CD4-positive, alpha-beta T cell treated with Interleukin-2 at 100 ng/mL for 4 hours (primary cell): ENCODE measurements at places on chromosomes 6 and 20.

DNA sequence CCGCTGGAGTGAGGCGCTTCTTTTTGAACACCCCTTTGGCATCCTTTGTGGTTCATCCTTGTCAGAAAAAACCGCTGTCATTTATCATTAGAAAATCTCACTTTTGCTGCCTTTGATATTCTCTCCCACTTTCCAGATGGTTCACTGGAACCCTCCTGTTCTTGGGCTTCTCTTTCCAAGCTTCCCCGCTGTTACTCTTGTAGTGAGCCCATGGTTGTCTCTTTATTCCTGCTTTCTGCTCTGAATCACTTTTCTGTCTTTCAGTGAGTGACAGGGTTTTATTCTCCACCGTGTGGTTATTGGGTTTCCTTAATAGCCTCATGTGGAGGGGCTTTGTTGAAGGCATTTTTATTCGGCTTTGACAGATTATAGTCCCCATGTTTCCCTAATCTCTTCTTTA is 117.0 kb downstream of the FARS2 start:
- DNase-seq = no peak

DNA sequence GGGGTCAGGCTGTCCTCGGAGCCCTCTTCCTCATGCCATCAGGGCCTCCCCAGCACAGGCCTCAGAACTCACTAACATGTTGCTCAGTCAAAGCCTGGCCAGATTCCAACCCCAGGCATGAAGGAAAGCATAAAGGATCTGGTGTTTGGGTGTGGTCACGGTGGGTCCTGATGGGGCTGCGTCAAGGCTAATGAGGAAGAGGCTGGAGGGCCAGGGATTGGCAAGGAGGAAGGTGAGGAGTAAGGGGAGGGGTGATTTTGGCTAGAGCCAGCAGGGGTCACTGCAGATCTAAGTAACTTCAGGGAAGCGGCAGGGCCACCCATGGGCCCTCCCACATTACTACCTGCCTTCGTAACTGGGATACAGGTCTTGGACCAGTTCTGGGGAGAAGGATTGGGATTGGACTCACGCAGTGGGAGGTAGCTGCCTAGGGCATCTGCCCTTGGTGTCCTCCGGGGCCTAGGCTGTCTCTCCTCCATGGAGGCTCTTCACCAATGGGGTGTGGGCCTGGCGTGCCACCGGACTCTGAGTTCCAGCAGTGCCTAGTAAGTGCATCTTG is 36.2 kb upstream of the MRPS18A start:
- peak; percentile 62 for DNase-seq

DNA sequence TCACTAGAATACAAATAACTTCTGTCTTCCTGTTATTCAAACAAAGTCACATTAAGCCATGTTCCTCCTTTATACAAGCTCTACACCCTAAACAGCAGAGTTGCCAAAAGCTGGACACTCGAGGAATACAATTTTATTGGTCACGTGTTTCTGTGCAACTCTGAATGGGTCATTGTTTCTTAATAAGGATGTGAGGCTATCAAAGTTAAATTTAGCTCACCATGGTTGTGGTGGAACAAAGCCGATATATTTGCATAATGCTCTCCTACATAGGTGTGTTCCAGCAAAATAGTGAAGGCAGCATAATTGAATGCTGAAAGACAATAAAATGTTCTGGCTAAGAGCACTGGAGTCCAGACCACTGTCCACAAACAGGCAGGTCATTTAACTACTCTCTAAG is 36.9 kb upstream of the CD2AP start:
- DNase-seq = no peak

DNA sequence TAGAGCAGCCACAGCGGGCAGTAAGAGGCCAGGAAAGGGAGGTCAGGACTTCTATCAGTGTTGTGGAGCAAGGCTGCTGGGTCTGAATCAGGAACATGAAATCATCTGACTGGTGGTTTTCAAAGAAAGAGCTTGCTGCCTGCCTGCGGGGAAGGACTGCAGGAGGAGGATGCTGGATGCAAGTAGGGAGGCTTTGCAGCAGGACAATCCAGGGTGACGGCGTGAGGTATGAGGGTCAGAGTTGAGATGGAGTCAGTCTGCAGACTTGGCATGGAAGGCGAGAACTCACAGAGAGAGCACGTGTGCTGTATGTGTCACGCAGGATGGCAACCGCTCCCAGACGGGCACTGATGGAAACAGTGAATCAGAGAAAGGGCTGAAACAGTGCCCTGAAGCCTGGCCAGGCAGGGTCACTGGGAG is 59.2 kb upstream of the CD93 start:
- DNase-seq = no peak

- DNase-seq = peak; percentile 44
These were observed 61.1 kb upstream of the SLC22A16 start for GRCh38 chr6:110537208-110538123.

- no peak for DNase-seq
These were observed 21.7 kb downstream of the MDFI start for GRCh38 chr6:41659935-41660334.

GRCh38 chr6:83511901-83512681 is at the start of gene PRSS35:
TSS of gene PRSS35 (plus strand) at chr6:83512534. CDS start at chr6:83523442, 10,908 bp downstream.
- no peak for DNase-seq

GRCh38 chr20:24646321-24646720 is 176.9 kb downstream of the SYNDIG1 start:
- no peak for DNase-seq

DNA sequence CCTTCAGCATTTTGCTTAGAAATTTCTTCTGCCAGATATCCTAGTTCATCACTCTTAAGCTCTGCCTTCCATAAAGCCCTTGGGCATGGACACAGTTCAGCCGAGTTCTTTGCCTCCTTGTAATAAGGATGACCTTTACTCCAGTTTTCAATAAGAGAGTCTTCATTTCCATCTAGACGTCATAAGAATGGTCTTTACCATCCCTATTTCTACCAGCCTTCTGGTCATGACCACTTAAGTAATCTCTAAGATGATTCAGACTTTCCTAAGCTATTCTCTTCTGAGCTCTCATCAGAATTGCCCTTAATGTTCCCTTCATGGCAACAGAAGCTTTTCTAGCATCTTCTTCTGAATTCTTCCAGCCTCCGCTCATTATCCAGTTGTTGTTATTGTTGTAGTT is 126.1 kb downstream of the TFAP2C start:
- DNase-seq = no peak

DNA sequence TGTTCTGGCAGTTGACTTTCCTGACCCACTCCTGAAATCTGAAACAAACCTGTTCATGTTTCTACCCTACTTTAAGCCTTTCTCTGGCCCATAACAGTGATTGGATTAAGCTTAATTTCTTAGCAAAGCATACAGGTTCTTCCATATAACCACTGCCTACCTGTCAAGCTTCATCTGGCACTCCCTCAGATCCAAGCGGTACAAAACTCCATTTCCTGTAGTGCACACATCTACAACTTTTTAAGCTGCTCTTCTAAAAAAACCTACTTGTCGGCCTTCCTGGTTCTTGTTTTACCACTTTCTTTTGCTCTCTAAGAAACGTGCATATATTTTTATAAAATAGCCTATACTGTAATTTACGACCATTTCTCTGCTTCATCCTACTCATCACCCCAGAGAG is 916 bp upstream of the PPP1R11 start:
- DNase-seq = no peak

DNA sequence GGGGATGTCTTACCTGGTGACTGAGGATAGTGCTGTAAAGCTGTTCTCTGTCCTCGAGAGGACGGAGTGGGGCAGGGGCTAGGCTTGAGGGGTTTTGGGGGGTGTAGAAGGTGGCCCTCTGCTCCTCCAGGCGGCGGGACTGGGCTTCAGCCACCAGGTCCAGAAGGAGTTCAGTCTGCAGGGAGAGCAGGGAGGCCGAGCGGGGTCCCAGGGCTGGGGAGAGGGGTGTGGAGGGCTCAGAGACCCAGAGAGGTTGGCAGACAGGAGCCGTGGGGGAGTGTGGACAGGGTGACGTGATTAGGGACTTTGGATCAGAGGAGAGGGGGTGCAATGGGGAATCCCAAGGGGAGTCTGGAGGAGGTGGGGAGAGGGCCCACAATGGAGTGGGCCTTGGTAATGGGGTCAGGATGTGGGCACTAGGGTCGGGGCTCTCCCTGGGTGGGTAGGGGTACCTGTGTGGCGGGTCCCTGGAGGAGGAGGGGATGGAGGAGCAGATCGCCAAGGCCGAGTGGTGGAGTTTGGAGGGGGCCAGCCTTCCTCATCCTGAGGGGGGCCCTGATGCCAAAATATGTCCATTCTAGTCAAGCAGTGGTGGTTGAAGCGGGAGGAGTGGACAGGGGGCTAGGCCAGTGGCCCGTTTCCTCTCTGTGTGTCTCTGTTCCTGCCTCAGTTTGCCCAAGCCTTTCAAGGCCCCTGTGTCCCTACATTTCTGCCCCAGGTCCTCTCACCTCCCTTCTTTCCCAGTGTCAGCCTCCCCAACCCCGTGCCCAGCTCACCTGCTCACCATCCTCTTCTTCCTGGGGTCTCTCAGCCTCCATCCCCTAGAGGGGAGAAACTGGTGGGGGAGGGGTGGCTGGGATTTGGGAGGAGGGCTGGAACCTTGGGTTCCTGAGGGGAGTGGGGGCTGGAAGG is 491 bp downstream of the GPSM3 start:
- no peak for DNase-seq

DNA sequence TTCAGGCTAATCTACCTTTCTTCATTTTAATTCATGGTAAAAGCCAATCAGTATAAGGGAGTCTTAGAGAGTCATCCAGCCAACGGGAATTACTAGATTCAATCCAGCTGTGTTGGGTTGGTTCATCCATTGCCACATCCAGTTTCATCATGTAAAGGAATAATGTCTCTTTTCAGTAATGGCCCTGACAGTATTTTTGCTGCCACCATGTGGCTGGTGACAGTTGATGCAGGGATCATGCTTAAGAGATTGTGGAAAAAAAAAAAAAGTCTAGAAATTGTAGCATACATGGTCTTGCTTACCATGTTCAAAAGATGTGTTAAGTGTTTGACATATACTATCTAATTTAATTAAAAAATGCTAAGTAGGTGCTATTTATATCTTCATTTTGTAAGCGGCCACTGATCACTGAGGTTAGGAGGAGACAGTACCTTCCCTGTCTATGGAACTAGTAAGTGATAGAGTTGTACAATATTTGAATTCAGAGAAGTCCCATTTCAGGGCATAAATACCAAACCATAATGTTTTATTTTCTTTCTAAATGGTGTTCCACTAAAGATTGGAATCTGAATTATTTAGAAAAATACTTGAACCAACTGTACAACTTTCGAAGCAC is 135.9 kb downstream of the KHDRBS2 start:
- DNase-seq = no peak

GRCh38 chr20:63106765-63107448 is 100.1 kb upstream of the BHLHE23 start:
- DNase-seq = no peak

- DNase-seq = no peak
These were observed 46.6 kb downstream of the DUSP22 start for GRCh38 chr6:338815-339262.

- no peak for DNase-seq
These were observed 9.5 kb upstream of the MYLK2 start for GRCh38 chr20:31809661-31810060.

DNA sequence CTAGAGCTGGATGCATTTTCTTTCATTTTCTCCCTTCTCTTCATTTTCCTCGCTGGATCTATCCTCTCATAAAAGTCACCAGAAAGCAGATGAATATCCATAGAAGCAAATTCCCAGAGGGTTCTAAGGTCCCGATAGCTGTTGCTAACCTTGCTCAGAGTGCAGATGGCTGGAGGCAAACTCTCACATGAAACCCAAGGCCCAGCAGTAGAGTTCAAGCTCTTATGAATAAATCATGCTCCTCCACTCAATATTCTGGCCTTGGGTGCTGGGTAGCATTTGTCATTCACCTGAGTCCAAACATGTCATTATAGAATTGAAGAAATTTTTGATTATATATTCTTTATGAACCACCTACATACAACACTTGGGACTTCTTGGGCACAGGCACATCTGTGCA is 539.7 kb upstream of the MARCKS start:
- DNase-seq = no peak

- DNase-seq = no peak
These were observed 61.7 kb downstream of the RIOK1 start for GRCh38 chr6:7451326-7451725.

DNA sequence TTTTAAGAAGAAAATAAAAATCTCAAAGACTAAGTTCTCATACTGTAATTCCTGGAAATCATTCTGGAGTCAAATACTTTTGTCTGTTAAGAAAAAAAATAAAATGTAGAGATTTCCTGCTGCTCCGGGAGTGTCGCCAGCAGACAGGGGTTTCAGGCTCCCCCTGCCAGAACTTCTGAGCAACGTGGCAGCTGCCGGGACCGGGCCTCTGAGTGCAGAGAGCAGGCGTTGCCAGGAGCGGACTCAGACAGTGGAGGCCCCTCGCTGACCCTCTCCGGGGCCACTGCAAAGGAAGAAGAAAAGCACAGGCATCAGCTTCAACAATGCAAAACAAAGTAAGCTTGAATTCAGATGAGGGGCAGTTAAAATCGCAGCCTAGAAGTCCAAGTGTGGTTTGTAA is 95.5 kb downstream of the THBS2 start:
- DNase-seq = no peak

- no peak for DNase-seq
These were observed at the start of gene TUBB2B for GRCh38 chr6:3227363-3228045. TSS of gene TUBB2B (minus strand) at chr6:3227653. CDS start at chr6:3227543, 110 bp downstream.

DNA sequence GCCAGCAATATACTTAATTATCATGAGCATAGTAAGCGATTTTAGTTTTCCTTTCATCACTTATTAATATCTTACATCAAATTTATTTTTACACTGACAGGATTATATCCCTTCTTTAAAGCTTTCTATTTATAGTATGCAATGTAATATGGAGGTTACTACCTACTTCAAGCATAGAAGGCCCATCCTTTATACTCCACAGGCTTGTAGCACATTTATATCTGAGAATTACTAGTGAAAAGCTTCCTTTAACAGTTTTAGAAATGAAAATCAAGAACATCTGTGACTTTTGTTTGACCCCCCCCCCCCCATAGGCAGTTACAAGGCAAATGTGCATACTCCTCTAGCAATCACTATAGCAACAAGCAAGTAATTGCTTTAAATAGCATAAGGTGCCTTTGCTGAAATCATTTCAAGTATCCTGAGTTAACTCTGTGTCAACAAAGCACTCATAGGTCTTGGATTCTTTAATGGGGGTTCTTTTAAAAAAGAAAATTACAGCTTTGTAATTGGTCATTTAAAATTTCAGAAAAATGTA is 917.7 kb downstream of the PHF3 start:
- DNase-seq = no peak

- no peak for DNase-seq
These were observed 48.4 kb upstream of the EZR start for GRCh38 chr6:158867381-158868121.

GRCh38 chr6:143163621-143164020 is 102.9 kb downstream of the AIG1 start:
- DNase-seq = no peak
